ENCODE measurements at places on chromosomes 6 and 20.

DNA sequence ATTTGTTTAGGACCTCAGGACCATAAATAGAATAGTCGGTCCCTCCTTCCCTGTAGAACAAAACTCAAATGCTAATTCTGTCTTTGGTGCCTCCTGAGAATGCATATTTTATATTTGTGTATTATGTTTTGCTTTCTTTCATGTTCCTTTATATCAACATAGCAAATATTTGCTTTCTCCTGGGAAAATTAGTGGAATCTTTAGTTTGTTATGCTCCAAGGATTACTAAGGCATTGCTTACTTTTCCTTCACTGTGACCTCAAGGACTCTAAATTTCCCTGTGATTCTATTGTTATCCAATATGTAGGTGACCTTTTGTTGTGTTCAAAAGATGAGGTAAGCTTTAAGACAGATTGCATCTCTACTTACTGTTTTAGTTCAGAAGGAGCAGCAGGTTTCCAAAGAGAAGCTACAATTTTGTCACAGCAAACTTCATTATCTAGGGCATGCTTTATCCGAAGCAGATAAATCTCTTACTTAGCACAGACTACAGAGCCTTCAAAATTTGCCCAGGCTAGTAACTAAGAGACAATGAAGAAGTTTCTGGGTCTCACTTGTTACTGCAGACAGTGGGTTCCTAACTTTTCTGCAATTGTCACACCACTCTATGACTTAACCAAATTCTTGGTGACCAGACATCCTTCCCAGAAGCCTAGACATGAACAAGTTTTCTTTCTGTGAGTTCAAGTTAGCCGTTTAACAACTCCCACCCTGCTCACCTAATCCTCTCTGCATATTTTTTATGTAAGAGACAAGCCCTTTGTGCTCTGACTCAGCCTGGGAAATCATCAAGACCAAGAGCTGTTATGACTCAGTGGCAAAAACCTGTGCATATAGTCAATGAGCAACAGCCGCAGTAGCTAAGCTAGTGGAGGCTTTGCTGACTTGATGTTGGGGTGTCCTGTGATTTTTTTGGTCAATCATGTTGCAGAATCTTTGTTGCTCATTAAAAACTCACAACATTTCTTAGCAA is 378.8 kb downstream of the QKI start:
- no peak for DNase-seq

GRCh38 chr20:8721098-8721497 is 347.8 kb upstream of the PLCB4 start:
- DNase-seq: no peak

DNA sequence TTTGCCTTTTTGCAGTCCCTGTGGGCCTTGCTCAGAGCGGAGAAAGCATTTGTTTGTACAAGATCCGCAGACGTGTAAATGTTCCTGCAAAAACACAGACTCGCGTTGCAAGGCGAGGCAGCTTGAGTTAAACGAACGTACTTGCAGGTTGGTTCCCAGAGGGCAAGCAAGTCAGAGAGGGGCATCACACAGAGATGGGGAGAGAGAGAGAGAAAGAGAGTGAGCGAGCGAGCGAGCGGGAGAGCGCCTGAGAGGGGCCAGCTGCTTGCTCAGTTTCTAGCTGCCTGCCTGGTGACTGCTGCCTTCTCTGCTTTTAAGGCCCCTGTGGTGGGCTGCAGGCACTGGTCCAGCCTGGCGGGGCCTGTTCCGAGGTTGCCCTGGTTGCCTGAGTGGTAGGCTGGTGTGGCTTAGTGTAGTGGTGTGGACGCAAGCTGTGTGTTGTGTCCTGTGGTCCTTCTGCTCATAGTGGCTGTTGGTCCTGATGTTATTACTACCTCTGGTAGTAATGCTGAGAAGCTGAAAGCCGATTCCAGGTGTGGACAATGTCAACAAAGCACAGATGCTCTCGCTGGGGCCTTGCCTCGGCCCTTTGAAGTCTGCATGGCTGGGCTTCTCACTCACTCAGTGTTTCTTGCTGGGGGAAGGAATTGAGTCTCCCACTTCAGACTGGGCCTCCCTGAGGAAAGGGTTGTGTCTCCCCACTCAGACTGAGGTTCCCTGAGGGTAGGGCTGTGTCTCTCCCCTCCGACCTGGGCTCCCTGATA is 12.1 kb downstream of the VEGFA start:
- peak; percentile 50 for DNase-seq

DNA sequence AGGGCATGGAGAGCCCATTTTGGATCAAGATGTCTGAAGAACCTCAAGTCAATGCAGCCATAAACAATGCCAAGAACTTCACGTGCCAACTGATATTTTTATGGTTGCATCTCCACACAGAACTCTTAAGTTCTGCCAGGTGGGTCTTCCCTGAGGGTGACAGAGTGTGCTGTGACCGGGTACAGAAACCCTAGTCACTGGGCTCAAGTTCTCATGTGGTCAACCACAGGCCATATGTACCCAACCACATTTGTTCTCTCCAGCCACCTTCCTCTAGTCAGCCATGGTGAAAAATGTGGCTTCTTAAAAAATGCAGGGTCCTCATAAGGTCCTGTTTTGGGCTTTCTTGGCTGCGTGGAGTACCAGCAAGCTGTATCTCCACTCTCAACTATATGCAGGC is 48.9 kb downstream of the CLIC5 start:
- DNase-seq: no peak

- peak; percentile 73 for DNase-seq
Measured at GRCh38 chr20:9609887-9610502, 95.6 kb downstream of the LAMP5 start.

DNA sequence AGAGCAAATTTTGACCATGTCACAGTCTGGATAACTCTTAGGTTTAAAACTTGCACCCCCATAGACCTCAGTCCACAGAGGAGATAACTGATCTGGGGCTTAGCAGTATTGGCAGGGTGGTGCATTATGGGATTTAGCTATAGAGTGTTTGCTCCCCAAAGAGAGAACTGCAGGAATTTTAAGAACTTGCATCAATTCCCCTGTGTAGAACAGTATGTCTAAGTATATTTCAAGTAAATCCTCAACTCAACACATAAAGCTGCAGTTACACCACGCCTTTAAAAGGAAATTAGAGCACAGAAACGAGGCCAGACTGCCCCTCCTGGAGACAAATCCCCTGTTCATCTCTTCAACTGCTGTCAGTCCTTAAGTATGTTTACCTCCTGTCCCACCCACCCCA is 144.9 kb downstream of the TRMT11 start:
- no peak for DNase-seq

DNA sequence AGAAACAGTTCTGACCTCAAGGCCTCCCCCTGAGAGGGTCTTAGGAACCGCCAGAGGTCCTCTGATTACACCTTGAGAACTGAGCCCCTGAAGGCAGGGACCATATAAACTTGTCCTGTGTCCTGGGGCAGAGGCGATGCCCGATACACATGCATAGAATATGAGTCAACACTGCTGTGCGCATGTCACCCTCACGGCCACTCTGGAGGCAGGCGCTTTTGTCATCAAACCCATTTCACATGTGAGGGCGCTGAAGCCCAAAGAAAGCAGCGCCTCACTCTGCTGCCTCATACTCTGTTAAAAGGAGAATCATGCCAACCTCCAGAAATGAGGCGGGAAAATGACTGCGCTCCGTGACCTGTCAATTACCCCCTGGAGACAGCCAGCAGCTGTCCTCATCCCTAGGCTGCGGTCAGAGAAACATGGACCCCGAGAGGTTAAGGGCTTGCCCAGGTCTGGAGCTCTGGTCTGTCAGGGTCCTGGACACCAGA is 158.3 kb downstream of the GRM4 start:
- no peak for DNase-seq

DNA sequence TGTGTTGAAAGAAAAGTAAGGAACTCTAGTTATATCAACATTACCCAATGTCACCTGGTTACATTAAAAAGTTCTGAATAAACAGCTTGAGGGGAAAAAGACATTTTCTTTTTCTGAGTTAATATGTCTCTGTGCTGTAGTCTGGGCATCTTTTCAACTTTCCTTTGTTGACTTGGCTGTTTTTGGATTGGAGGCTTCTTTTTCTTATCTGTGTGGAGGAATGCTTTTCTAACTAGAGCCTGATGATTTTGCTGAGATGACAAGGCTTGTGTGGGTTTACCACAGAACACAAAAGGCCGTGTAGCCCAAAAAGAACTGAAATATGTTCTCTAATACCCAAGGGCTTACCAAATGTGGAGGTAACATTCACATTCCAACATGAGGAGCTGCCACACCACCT is 161.8 kb downstream of the KCNQ5 start:
- no peak for DNase-seq

GRCh38 chr6:21780679-21781078 is 187.1 kb downstream of the SOX4 start:
- DNase-seq: no peak

DNA sequence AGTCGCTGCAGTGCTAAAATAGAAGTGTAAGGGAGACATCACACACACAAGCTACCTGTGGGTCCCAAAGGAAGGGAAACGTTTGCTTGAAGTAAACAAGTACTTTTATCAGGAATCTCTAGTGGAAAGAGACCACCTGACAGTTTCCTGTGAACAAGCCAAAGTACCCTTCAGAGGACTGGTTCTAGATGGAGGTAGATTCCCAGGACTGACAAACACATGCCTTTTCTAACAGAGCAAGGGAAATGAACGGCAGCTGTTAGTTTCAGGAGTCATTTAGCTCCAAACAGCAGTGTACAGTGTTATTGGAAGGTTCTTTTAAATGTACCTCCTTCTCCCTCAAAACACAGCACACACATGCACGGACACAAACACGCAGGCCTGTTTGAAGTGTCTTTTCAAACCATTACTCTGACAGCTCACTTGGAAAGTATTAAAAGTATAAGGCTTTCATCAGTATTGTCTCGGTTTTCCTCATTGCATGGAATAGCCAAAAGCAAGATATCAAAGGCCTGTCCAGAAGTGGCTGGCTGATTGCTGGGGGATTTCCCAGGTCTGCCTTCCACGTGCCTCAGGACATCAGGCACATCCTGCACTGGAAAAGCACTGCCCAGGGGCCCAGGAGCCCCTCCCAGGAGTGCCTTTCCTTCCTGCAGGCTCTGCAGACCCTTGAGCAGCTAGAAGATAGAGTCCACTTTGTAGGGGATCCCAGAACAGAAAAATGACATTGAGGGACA is 393.2 kb upstream of the SOX4 start:
- DNase-seq: no peak

DNA sequence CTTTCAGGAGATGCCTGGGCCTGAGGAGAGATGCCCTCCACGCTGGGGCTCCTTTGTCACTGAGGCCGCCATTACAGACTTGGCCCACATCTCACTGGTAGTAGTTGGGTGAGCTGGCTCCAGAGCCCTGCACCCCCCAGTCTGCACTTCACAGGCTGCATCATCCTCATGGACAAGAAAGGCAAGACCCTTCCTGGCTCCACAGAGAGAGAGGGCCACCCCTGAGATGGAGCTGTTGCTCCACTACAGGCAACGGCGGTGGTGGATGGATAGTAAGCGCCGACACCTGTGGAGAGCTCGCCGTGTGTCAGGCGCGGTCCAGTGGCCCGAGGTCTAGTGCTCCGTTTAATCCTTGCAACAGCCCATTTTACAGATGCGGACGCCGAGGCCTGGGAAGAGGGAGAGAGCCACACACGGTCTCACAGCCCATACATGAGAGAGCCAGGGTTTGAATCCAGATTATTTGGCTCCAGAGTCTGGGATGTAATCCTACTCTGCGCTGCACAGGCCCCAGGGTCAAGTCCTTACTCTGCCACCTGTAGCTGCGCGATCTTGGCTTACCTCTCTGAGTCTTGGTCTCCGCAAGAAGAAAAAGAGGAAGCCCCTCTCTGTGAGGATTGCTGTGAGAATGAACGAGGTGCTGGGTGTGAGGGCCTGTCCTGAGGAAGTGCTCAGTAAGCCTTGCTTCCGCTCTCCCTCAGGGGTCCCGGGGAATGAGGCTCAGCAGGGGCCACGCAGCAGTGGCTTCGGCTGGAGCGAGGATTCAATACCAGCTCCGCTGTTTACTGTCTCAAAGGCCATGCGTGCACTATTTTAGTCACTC is 34.5 kb downstream of the SPDEF start:
- peak; percentile 60 for DNase-seq

DNA sequence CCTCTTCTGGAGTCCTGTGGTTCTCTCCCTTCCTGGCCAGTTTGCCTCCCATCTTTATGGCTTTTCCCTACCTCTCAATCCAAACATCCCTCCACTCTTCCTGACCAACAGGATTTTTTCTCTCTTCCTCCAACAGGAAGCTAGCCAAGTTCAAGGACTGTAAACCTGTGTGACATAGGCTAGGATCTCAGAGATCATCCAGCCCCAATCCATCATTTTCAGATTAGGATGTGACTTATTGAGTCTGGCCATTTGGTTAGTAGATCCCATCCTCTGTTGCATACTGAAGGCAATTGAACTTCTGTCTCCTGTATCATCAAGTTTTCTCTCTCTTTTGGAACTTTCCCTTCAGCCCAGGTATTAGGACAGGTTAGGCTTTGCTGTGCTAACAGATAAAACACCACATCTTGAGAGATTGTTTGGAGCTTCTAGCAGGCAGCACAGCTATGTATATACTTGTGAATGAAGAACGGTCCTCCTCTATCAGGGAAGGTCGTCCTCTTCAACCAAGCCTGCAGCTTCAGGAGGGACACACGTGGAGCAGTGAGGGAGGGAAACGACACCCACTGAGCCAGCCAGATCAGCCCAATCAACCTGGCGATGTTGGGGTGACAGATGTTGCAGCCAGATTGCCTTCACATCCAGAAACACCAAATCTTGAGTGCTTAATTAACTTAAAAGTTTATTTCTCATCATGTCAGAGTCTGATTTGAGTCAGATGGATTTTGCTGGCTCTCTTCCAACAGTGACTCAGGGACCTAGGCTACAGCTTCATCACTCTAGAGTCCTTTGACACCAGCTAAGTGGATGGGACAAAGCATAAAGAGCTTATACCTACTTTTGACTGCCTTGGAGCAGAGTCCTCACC is 106.8 kb downstream of the GJA10 start:
- DNase-seq: no peak

DNA sequence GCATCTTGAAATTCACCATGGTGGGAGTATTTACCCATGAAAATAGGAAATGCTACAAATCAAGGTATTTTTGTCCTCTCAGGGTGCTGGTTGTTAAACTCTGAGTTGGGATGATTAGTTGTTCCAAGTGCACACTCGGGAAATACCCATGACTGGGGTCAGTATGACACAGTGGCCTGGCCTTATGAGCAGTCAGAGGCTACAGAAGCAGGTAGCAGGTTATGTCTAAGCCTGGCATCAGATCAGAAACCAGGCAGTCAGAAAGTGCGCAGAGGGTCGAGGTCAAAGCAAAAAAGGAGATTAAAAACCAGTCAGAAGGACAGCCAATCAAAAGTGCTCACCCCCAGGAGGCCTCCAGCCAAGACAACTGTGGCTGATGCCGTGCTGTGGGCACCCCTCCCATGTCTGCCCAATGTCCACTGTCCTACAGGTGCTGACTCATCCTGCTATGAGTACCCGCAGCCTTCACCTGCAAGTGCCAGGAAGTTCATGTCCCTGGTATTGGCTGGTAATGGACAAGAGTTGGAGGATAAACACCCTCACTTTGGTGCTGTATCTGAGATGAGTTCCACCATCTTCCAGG is 117.4 kb upstream of the SLC24A3 start:
- DNase-seq: no peak
